ENCODE measurements at places on chromosomes 6 and 20.

DNA sequence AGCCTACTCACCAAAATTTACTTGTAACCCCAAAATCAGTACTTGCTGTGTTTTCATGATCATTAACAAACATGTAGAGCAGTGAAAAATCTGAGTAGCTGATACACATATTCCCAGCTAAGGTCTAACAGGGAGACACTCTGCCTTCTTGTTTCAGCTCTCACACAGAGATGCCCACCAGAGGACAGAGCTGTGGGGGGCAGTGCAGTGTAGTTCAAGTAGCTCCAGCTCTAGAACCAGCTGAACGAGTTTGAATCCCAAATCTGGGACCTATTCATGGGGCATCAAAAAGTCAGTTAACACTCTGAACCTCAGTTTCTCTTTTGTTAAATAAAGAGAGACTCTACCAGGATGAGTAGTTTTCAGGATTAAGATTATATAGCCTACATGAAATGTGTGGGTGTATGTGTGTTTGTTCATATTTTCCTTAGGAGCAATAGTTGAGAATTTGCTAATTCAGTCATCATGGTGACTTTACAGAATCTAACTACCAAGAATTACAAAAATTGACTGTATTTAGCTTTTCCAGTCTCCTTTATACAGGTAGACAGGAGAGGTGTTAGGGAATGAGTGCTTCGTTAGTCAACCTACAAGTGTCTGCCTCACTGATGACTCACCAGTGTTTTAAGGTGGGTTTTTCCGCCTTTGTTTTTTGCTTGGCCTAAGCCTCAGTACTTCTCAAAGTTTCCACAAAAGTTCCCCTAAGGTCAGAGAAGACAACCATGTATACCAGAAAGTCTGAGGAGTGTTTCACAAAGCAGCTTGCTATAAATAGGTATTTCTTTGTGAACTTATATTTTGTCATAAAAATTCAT lies 164.0 kb upstream of the RUNX2 start:
- DNase-seq, result no peak

DNA sequence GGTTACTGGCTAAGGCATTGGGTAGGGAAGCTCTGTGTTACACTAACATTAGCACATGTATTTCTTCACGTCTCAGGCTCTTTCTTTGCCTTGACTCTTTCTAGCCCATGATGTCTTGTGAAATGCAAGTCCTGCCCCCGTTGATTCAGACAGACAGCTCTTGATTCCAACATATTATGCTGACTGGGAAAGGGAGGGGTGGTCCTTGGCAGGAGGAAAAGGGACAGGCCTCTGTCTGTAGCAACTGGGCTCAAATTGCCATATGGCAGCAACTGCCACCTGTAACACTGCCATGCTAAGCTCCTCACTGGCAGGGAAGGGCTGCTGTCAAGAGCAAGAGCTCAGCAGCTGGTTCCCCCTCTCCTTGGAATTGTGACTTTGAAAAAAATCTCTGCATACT lies 5.7 kb upstream of the KCNK15 start:
- no peak for DNase-seq

- DNase-seq, result no peak
These were observed 535 bp downstream of the VSTM2L start for GRCh38 chr20:37903317-37904007.

DNA sequence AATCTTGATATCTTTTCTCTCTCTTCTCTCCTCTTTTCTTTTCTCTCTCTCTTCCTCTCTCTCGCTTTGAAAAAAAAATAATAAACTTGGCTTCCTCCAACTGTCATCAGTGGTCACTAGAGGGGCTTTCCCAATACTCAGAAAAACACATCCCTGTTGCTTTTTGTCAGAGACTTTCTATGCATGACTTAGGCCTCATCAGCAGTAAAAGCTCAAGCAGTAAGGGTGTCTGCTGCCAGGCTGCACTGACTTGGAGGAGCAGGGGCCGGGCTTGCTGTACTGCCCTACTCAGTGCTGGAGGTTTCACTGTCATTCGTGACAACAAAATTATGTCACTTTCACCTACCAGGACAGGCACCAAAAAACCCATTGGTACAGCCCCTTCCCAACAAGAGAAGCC lies 272.0 kb downstream of the ADGB start:
- no peak for DNase-seq

DNA sequence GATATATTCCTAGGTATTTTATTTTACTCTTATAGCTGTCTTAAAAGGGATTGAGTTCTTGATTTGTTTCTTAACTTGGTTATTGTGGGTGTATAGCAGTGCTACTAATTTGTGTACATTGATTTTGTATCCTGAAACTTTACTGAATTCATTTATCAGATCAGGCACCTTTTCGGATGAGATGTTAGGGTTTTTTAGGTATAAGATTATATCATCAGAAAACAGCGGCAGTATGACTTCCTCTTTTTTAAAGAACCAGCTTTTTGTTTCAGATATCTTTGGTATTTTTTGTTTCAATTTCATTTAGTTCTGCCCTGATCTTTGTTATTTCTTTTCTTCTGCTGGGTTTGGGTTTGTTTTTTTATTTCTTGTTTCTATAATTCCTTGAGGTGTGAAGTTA lies 382.4 kb upstream of the ADGRB3 start:
- DNase-seq, result no peak

DNA sequence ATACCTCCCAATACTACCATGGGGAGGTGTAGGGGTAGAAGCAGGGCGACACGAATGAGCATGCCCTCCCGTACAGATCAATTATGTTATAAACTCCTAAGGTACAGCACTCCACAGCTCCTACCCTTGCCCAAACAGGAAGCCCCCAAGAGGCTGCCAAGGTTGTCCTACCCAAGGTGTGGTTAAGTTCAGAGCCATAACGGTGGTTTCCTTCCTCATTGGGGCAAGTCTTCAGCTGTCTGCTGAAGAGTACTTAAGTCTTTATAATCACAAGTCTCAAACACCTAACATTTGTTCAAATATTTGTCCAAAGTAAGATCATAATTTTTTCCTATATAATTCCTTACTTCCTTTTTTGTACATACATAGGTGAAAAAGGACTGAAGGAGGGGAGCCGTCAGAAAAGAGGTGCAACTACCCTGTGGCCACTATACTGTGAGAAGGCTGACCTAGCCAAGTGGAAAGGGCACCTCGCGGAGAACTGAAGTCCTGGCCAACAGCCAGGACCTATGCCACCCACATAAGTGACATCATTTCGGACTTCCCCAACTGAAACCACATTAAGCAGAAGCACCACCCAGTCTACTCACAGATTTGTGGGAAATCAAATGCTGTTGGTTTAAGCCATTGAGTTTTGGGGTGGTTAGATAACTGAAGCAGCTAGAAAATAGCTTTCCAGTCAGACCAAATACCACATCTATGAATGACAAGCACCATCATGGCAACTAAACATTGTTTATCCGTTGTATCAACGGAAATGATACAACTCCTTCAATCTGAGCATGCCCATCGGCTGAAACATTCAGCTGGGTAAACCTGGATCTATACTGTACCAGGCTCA lies 2.9 kb upstream of the RAB22A start:
- peak; percentile 16 for DNase-seq

GRCh38 chr20:45752746-45753145 lies 30.6 kb downstream of the SPINT4 start:
- DNase-seq, result no peak

GRCh38 chr6:75402296-75402695 lies 91.3 kb downstream of the FILIP1 start:
- no peak for DNase-seq

GRCh38 chr6:70394518-70395300 lies 18.6 kb upstream of the FAM135A start:
- no peak for DNase-seq

- no peak for DNase-seq
These were observed 20.2 kb downstream of the PIM1 start for GRCh38 chr6:37190159-37190535.

DNA sequence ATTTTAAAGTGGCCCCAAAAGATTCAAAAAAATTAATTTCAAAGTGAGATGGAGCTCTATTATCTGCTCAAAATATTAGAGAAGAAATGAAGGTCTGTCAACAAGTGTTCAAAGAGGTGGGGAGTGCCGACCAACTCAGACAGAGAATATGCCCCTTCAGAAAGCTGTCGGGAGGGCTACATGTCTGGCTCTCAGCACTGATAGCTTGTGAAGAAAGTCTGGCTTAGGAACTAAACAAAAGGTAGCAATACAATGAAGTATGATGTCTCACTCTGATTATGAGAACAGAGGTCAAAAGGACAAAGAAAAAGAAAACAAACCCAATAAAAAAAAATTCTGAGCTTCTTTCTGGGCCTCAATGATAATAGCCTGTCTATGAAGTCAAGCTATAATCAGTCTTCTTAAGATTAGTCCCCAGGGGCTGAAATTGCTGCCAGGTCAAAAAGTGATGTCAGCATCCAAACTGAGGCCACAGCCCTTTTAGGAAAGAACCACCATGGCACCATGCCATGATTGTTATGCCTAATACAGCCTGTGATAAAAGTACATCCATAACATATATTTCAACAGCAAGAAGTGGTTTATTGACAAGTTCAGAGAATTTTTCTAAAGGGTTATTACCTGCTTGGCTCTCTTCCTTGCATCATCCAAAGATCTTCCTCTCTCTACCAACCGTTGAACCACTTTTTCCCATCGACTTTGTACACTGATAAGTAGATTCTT lies 150.9 kb downstream of the DST start:
- DNase-seq, result peak; percentile 35

DNA sequence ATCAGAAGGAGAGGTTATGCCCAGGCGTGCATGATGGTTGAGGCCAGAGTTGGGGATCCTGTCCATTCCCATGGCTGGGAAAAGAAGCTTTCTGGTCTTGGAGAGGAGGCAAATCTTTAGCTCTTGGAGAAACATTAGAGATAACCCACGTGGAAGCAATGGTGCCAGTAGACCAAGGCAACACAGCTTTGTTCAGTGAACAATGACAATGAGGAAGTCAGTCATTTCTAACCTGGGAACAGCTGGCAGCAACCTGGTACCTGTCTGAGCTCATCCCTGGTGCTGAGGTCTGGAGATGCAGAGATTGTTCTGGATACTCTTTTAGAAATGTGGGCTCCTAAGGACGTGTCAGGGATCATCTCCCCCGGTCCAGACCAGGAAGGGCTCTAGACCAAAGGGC lies 76.7 kb upstream of the PAX1 start:
- no peak for DNase-seq

DNA sequence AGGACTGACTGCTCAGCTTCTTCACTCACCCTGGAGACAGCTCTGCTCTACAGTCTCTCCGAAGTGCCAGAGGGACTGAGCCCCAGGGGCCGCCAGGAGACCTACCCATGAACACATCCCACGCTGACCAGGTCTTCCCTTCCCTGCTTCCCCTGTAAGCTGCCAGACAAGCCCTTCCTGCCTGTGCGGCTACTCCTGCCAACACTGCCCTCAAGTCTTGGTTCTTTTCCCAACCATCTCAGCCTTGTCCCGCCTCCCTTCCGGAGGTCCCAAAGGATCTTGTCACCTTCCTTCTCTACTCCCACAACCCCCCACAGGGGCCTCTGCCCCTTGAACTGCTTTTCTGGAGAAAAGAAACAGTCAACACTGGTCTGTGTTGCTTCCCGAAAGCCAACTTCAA lies 15.0 kb downstream of the CPNE5 start:
- DNase-seq, result no peak

GRCh38 chr20:31522731-31523130 lies 8.5 kb downstream of the HM13 start:
- no peak for DNase-seq

- DNase-seq, result no peak
These were observed 120.7 kb downstream of the TBXT start for GRCh38 chr6:166046982-166047381.

GRCh38 chr20:57897156-57897874 lies 187.5 kb upstream of the PMEPA1 start:
- no peak for DNase-seq

GRCh38 chr6:112459758-112460304 lies 112.7 kb downstream of the RFPL4B start:
- DNase-seq, result no peak

GRCh38 chr20:45539382-45539781 lies at the start of gene WFDC6:
Gene WFDC6, minus strand, starts transcription at chr20:45539482. Its CDS starts 75 bp downstream, at chr20:45539407.
- no peak for DNase-seq

- DNase-seq, result no peak
These were observed 33.7 kb upstream of the KCNQ5 start for GRCh38 chr6:72588155-72588554.

GRCh38 chr6:147941143-147941542 lies 401.5 kb upstream of the SASH1 start:
- DNase-seq, result no peak

GRCh38 chr20:635893-636338 lies 17.1 kb downstream of the SRXN1 start:
- no peak for DNase-seq

DNA sequence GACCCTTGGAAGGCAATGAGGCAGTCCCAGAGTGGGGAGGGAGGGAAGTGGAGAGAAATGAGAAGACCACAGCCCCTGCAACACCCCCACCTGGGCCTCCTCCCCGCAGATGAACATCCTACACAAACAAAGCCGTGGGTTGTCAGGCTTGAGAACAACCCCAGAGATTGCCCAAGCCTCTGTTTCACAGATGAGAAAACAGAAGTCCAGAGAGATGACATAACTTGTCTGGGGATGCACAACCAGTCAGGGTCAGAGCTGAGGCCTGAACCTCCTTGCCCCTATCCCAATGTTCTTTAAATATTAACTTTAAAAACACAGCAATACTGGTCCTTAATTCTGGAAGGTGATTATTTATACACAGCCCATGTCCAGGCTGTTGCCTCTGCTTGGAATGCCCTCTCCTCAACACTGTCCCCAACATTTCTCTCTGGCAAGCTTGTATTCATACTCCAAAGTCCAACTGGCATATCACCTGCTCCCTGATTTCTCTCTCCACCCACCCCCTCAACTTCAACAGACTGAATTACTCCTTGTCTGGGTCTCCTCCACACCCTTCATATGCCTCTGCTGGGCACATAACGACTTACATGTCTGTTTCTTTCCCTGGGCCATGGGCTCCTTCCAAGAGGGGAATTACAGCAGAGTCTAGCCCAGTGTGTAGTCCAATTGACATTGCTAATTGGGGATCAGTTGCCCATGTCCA lies 135.5 kb upstream of the LRFN2 start:
- DNase-seq, result no peak

DNA sequence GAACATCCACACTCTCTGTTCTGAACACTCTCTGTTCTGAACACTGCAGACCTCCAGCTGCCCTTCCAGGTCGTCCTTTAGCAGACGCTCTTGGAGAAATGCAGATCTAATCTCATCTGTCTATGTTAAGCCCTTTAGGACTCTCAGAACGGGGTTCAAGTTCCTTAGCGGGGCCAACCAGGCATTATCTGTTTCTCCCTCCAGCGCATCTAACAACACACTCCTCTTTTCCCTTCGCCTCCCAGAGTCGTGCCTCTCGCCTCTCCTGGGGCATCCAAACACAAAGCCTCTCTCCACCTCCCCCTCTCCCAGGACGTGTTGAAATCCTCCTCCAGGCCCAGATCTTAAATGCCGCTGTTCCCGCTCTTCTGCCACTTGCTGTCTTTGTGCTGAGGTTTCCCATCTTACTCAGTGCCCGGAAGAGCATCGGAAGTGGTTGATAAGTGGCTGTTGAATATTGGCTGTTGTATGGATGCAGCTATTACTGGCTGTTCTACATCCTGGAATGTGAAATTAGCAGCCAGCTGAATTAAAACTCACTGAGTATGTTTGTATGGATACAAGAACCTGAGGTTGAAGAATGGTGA lies 108.4 kb upstream of the GGTLC1 start:
- no peak for DNase-seq

- DNase-seq, result peak; percentile 87
These were observed 35.9 kb downstream of the PLCG1 start for GRCh38 chr20:41173161-41173721.

- DNase-seq, result no peak
These were observed 140.6 kb downstream of the ZNF217 start for GRCh38 chr20:53453076-53453475.
